Neural crest cell (in vitro differentiated cells): ENCODE measurements at places on chromosomes 2 and 18. TPM values are rescaled to one million over a fixed set of nuclear protein-coding genes. Genes with fewer than 3 reads are reported as not detected.

GRCh38 chr2:36351736-36352349, 3.7 kb upstream of the CRIM1 start:
- H3K4me1 ChIP-seq = peaks cover 9% of the 10 kb centered on the region
- no peak for DNase-seq
- H3K4me3 ChIP-seq = no peak overlapping the region
- no peaks in the 10 kb centered on the region for H3K36me3 ChIP-seq
- peaks cover 15% of the 10 kb centered on the region for H3K27me3 ChIP-seq
- no peak overlapping the region for H3K27ac ChIP-seq

GRCh38 chr18:62976227-62976626, 260.9 kb downstream of the PHLPP1 start:
- peaks cover 13% of the 10 kb centered on the region for H3K4me1 ChIP-seq
- H3K27me3 ChIP-seq = no peaks in the 10 kb centered on the region
- H3K27ac ChIP-seq = no peak overlapping the region
- H3K36me3 ChIP-seq = peaks cover 15% of the 10 kb centered on the region

GRCh38 chr2:6917071-6917760, at the start of gene RNF144A:
TSS of gene RNF144A (plus strand) at chr2:6917412. CDS start at chr2:6996927, 79,515 bp downstream.
- H3K27me3 ChIP-seq = no peaks in the 10 kb centered on the region
- H3K36me3 ChIP-seq = peaks cover 5% of the 10 kb centered on the region
- H3K4me3 ChIP-seq = peak within 1 kb of the TSS; percentile 91
- peaks cover 59% of the 10 kb centered on the region for H3K4me1 ChIP-seq
- H3K27ac ChIP-seq = peak within 1 kb of the TSS; percentile 62

- H3K27me3 ChIP-seq = no peaks in the 10 kb centered on the region
- peaks cover 24% of the 10 kb centered on the region for H3K4me1 ChIP-seq
- H3K36me3 ChIP-seq = no peaks in the 10 kb centered on the region
- peak overlapping the region; percentile 83 for H3K27ac ChIP-seq
- no peak for DNase-seq
Observed at GRCh38 chr18:3029215-3029952, 16.4 kb upstream of the LPIN2 start.

DNA sequence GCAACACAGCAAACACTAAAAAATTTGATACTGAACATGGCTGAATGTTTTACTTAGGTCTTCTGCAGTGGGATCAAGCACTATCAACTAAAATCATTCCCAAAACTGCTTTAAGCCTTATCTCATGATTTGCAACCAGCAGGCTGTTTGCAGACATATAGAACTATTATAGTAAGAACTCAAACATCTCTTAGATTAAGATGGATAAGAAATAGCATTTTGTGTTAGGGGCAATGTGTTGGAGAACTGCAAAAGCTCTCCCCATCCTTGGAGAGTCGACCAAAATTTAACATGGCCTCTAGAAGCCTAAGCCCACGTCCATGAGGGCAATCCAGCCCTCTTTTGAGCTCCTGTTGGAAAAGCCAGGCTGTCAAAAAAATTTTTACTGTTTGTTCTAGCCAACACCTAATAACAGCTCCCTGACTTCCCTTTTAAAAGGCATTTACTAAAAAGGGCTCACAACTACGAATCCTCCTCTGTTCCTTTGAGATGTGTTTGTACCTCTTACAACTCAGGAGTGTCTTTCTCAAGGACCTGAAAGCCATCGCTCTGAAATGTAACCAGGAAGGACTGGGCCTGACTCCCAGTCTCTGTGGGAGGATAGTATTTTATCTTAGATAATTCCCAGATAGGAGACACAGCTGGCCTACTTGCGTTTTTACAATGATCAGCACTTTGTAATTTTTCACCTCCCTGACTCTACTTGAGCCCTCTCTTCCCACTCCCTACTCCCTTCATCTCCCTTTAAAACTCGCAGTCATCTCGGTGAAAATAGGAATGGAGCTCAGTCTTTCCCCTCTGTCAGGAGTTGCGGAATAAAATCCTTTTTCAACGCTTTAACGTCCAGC, 1.4 kb downstream of the KRCC1 start:
- peaks cover 41% of the 10 kb centered on the region for H3K4me1 ChIP-seq
- H3K27me3 ChIP-seq = no peaks in the 10 kb centered on the region
- H3K27ac ChIP-seq = peak overlapping the region; percentile 98
- H3K36me3 ChIP-seq = peaks cover 3% of the 10 kb centered on the region

DNA sequence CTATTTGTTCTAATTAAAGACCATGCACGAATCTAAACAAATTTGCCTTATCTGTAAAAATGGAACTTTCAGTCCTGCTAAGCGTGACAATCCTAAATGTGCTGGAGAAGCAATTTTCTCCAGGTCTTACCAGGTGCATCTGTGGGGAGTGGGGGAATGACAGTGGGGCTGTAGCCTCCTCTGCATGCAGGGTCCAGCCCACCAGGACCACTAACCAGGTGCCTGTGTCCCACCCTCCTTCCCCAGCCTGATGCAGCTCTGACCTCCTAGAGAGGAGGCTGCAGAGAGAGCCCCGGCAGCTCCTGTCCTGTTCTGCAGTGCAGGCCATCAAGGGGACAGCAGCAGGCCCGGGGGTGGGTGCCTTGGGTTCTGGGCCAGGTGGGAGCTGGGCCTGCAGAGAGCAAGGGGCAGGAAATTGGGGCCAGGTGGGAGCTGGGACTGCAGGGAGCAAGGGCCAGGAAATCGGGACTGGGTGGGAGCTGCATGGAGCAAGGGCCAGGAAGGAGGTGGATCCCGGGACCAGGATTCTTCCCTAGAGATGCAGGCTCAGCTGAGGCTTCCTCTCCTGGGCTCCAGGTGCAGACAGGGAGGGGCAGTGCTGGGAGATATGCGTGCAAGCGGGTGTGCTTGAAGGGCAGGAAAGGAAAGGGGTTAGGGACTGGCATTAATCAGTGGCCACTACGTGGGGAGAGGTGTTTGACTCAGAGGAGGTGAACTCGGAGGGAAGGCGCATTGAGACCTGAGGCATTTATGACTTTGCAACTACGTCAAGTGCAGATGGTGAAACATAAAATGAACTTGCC, 185.3 kb downstream of the ANKRD30B start:
- no peak overlapping the region for H3K27ac ChIP-seq
- no peaks in the 10 kb centered on the region for H3K27me3 ChIP-seq
- H3K4me3 ChIP-seq = no peak overlapping the region
- no peak for DNase-seq
- H3K36me3 ChIP-seq = peaks cover 17% of the 10 kb centered on the region

- H3K36me3 ChIP-seq = no peaks in the 10 kb centered on the region
- no peak overlapping the region for H3K4me3 ChIP-seq
- H3K4me1 ChIP-seq = no peaks in the 10 kb centered on the region
Observed at GRCh38 chr2:19140463-19141208, 217.8 kb downstream of the OSR1 start.

- no peak overlapping the region for H3K4me3 ChIP-seq
- H3K36me3 ChIP-seq = peaks cover 2% of the 10 kb centered on the region
- DNase-seq = no peak
- no peaks in the 10 kb centered on the region for H3K4me1 ChIP-seq
- H3K27me3 ChIP-seq = no peaks in the 10 kb centered on the region
Observed at GRCh38 chr2:60463249-60463648, 90.2 kb downstream of the BCL11A start.

DNA sequence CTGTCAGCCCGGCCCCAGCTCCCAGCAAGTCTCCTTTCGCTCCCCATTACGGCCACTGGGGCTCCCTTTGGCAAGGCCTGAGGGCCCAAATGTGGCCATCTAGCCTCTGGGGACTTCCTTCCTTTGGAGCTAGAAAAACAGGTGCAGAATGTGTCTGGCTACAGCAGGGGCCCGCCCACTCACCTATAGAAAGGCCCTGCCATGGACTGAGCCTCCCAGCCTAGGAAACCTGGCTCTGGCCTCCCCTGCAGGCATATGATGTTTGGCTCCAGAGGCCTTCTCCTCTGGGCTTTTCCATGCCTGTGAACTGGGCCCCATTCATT, 55.3 kb upstream of the ALPP start:
- no peak overlapping the region for H3K4me3 ChIP-seq
- H3K36me3 ChIP-seq = no peaks in the 10 kb centered on the region
- H3K4me1 ChIP-seq = peaks cover 10% of the 10 kb centered on the region
- no peaks in the 10 kb centered on the region for H3K27me3 ChIP-seq

DNA sequence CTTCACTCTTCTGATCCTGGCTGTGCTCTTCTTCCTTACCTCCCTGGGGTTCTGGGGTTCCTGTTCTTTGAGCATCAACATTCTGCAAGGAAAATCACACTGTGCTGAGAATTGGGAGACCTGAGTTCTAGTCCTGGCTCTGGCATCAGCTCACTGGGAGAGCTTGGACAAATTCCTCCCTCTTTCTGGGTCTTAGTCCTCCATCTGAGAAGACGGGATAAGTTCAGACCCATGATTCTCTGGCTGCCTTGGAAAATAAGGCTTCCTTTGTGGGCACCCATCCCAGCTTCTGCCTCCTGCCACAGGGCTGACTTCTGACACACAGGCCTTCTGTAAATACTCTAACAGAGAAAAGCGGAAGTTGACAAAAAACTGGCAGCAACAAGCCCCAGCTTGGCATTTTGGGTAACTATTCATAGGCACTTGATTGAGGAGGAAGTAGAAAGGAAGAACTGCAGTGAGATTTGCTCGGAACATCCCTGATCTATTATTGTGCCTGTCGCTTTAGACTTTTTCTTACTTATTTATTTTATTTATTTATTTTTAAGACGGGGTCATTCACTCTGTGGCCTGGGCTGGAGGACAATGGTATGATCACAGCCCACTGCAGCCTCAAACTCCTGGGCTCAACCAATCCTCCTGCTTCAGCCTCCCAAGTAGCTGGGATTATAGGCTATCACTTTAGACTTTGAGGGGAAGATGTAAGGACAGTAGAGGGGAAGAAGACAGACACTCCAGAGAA, 7.9 kb downstream of the PCBP1 start:
- H3K27ac ChIP-seq = peak overlapping the region; percentile 69
- H3K4me3 ChIP-seq = peak overlapping the region; percentile 61
- no peaks in the 10 kb centered on the region for H3K36me3 ChIP-seq
- no peaks in the 10 kb centered on the region for H3K27me3 ChIP-seq
- no peak for DNase-seq

GRCh38 chr2:67165523-67165990, 231.6 kb upstream of the ETAA1 start:
- DNase-seq = no peak
- no peak overlapping the region for H3K27ac ChIP-seq
- H3K4me1 ChIP-seq = no peaks in the 10 kb centered on the region
- H3K36me3 ChIP-seq = no peaks in the 10 kb centered on the region
- H3K4me3 ChIP-seq = no peak overlapping the region

DNA sequence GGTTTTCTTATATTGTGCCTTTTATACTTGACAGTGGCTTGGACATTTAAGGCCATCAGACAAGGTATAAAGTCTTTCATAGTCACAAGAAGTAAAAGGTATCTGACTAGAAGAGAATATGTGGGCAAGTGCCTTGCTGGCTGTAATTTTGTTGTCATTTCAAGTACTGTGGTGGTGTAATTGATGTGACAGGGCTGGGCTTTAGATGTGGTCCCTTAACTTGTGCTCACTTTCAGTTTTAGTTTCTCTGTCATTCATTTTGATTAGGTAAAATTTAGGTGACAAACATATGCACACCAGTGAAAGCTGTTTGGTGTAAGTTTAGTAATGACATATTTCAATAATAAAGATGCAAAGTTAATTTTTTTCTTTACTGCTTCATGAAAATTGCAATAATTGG, 31.2 kb upstream of the TBR1 start:
- no peaks in the 10 kb centered on the region for H3K27me3 ChIP-seq
- H3K36me3 ChIP-seq = peaks cover 2% of the 10 kb centered on the region
- no peak overlapping the region for H3K4me3 ChIP-seq
- H3K27ac ChIP-seq = no peak overlapping the region
- DNase-seq = no peak

GRCh38 chr2:3476985-3477327, 42.4 kb downstream of the ADI1 start:
- peaks cover 33% of the 10 kb centered on the region for H3K4me1 ChIP-seq
- H3K4me3 ChIP-seq = peak overlapping the region; percentile 64
- H3K27me3 ChIP-seq = no peaks in the 10 kb centered on the region
- DNase-seq = no peak
- H3K36me3 ChIP-seq = peaks cover 4% of the 10 kb centered on the region

GRCh38 chr2:195338856-195339255, 318.2 kb upstream of the SLC39A10 start:
- no peak overlapping the region for H3K27ac ChIP-seq
- H3K4me3 ChIP-seq = no peak overlapping the region
- no peak for DNase-seq
- H3K36me3 ChIP-seq = no peaks in the 10 kb centered on the region
- no peaks in the 10 kb centered on the region for H3K27me3 ChIP-seq

DNA sequence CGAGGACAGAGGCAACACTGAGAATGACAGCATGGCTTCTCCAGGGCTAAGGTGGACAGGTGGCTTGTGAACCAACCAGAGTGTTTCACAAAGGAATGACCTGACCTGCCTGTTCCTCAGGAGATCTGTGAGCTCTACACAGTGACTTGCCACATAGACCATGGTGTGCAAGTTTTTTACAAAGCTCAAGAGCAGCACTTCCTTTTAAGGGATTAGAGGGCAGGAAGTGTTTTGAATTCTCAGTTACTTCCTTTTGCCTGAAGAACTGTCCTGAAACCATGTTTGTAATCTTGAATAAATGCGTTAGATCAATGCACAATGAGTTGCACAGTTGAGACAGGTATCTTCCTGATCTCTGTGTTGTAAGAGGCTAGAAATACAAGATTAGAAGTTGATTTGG, 421.9 kb downstream of the THSD7B start:
- no peak overlapping the region for H3K27ac ChIP-seq
- H3K27me3 ChIP-seq = no peaks in the 10 kb centered on the region
- H3K4me1 ChIP-seq = no peaks in the 10 kb centered on the region
- H3K36me3 ChIP-seq = no peaks in the 10 kb centered on the region

GRCh38 chr2:161352719-161353118, 44.5 kb downstream of the PSMD14 start:
- H3K27me3 ChIP-seq = no peaks in the 10 kb centered on the region
- H3K36me3 ChIP-seq = peaks cover 3% of the 10 kb centered on the region
- H3K27ac ChIP-seq = no peak overlapping the region
- no peak overlapping the region for H3K4me3 ChIP-seq

The FAM98A gene
- 41.7 and 51.5 TPM in 2 replicates for total RNA-seq

The SERPINB2 gene
- not detected in 2 replicates for total RNA-seq

The SPR gene
- 5.8 and 6.3 TPM in 2 replicates for total RNA-seq

The PAX3 gene
- 52.1 and 52.2 TPM in 2 replicates for total RNA-seq

The C1GALT1C1L gene
- not detected in 2 replicates for total RNA-seq

The SCYGR5 gene
- total RNA-seq = not detected in 2 replicates

The LHCGR gene
- total RNA-seq = 0.12 TPM in 1 of 2 replicates, not detected in the other

The SERPINB7 gene
- not detected in 2 replicates for total RNA-seq

The MYOM1 gene
- 0.89 and 1.4 TPM in 2 replicates for total RNA-seq

The AOX1 gene
- 2.8 and 4.3 TPM in 2 replicates for total RNA-seq

The USP34 gene
- total RNA-seq = 95.9 and 98.4 TPM in 2 replicates

The CROCC2 gene
- not detected in 2 replicates for total RNA-seq

The POU3F3 gene
- 26.7 and 27.1 TPM in 2 replicates for total RNA-seq

The RELCH gene
- 21.2 and 22.4 TPM in 2 replicates for total RNA-seq

The ZNF804A gene
- 0.41 and 0.47 TPM in 2 replicates for total RNA-seq
